Right renal cortex interstitium (tissue), 3 donors: ENCODE measurements at places on chromosomes 5 and 9. TPM values are rescaled to one million over a fixed set of nuclear protein-coding genes. Genes with fewer than 3 reads are reported as not detected.

DNA sequence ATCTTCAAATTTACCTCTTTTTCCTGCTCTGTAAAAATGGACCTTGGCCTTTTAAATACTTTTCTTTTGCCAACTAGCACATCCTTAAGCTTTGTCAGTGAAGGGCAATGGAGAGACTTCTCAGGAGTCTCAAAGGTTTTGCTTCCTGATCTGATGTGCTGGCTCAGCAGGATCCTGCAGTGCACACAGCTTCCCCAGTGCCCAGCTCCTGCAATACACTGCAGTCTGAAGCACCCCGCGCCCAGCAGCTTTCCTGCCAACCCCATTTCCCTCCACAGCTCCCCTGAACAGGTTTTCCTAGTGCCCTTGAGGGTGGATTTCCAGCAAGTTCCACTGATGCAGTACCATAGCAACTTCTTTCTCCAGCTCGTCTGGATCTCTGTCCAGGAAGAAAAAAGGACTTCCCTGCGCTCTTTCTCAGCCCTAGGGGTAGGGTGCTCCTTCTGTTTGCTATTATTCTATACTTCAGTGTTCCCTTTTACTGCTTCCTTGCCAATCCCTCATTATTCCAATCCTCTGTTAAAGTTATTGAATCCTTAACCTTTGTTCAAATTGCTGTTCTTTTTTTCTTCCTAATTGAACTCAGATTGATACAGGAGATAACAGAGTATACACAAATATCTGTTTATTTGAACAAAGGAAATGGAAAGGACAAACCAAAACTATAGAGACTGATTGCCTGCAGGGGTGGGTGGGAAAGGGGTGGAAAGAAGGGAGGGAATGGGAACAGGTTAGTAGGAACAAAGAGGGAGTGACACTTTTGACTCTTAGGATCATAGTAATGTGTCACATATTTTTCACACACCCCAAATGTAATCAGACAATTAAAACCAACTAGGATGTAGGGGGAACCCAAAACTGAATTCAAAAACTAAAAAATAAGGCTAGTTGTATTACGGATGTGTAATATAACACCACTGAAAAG lies 8.5 kb downstream of the SNAPC3 start:
- DNase-seq: no peak

SCGB3A2 gene
- polyA plus RNA-seq: not detected

- DNase-seq: no peak
These were observed 71.5 kb upstream of the PALM2AKAP2 start for GRCh38 chr9:109708451-109708945.

GRCh38 chr9:14428781-14429230 lies 114.9 kb upstream of the NFIB start:
- no peak for DNase-seq

ANXA2R gene
- polyA plus RNA-seq: 1.2 TPM

- DNase-seq: no peak
These were observed 5.7 kb downstream of the FIBCD1 start for GRCh38 chr9:130933114-130934046.

DNA sequence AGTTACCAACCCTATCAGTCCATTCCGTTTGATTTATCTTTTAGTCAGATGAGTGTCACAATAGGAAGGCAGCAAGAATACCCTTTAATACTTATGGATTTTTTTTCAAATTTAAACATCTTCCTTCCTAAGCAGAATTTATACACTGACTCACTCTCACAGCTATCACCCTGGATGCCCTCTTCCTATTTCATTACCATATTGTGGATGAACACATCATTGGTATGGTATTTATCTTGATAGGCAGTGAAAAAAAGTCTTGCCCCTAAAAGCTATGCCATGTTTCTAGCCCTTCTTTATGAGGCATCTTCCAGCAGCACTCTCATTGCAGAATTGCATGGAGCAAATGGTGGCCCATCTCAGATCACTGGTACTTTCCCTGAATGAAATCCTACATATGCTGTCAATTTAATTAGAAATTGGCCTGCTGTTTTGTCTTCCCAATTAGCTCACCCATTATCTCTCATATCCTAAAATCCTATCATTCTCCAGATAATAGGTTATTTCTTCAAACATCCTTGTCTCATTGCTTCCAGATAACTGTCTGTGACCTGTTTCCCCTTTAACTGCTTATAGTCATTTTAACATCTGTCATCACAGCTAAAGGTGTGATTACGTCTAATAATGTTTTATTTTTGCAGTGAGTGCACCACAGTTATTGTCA lies 433.5 kb upstream of the POU5F2 start:
- DNase-seq: no peak

DNA sequence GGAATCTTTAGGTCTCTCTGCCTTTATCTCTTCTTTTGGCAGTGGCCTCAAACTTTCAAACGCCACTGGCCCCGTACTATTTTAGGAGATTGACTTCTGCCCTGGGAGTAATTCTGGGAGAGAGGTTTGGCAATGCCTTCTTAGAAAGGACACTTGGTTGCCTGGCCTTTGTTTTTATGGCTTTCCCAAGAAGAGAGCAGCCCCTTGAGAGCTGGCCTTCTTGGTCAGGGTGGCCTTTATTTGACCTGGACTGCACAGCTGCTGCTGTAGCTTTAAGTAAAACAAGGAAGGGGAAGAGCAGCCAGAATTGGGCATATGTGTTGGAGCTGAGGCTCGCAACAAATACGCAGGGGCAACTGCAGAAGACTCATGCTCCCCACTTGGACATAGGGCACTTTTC lies 60.8 kb downstream of the PTPN3 start:
- DNase-seq: no peak

- no peak for DNase-seq
These were observed 477.4 kb upstream of the ADAMTS16 start for GRCh38 chr5:4662756-4663155.

MEF2C gene
- polyA plus RNA-seq: 46.4 TPM

GRCh38 chr5:1734271-1734907 lies 65.2 kb downstream of the MRPL36 start:
- DNase-seq: no peak

- no peak for DNase-seq
These were observed 67.5 kb upstream of the CKMT2 start for GRCh38 chr5:81165493-81166119.

- DNase-seq: no peak
These were observed 7.6 kb upstream of the GRPEL2 start for GRCh38 chr5:149337736-149338135.

- no peak for DNase-seq
These were observed 29.9 kb upstream of the ZSWIM6 start for GRCh38 chr5:61302200-61302563.

DNA sequence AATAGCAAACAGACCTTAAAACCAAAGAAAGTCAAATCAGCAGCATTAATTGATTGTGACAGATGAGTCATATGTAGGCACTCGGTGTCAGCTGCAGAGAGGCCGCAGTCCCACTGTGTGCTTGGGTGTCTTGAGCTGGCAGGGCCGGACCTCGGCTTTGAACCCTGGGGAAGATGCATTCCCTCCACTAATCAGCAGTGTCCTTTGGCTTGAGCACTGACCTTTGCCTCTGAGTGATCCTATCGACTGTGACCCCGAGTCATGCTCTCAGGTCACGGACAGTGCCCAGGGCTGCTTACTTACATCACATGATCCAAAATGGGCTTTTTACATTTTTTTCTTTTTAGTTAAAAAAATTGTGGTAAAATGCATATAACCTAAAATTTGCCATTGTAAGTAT lies 188.7 kb downstream of the GADD45G start:
- DNase-seq: no peak

DNA sequence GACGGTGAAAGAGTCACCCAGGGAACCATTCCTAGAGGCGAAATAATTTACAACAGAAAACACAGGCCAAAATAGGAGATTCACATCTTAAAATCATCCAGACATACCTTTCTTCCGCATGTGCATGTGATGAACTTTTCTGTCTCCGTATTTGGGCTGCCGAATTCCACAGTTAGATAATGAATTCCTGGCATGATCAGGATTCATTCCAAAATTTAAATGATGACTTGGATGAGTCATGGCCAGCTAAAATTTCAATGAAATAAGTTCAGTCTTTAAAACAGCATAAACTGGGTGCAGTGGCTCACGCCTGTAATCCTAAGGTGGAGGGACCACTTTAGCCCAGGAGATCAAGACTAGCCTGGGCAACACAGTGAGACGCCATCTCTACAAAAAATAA lies 82.7 kb downstream of the DROSHA start:
- no peak for DNase-seq

DNA sequence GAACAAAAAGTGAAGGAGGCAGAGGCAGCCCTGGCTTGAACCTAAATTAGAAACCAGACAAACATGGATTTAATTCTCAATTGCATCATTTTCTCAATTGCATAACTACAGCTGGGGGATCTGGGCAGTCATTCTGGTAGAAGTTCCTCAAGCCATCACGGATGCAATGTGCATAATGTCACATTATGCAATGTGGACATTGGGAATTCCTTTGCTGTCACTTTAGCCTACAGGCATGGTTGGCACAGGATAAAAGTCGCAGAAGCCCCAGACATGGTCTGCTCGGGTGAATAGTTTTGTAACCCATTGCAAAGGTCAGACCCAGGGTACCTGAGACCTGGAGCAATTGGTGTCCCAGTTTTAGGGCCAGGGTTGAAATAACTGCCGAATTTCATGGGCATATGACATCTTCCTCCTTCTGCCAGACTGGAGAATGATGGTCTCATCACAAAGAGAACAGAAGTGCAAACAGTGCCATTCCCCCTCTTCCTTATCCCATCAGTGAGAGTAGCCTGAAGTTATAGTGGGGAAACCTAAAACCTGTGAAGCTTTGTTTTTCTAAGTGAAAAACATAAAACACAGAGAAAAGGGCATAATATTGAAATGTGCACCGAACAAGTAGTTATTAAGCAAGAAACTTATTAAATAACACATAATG lies 290.8 kb downstream of the MSX2 start:
- DNase-seq: no peak

DNA sequence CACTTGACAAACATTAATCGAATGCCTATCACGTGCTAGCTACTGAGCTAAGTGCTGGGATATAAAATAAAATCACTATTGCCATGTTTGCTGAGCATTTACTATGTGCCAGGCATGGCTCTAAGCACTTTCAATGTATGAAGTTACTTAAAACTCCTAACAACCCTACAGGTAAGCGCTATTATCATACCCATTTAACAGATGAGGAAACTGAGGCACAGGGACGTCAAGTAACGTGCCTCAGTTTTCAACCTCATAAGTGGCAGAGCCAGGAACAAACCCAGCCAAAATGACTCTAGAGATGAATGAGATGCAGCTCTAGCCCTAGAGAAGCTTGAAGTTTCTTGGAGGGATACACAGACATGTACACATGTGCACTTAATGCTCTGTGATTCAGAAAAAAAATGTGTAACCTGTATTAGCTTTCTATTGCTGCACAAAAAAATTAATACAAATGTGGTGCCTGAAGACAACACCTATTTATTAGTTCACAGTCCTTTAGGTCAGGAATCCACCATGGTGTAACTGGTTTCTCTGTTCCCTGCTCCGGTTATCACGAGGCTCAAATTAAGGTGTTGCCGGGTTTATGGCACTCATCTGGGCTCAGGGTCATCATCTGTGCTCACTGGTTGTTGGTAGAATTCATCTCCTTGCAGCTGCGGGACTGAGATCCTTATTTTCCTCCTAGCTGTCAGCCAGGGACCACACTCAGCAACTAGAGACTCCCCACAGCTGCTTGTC lies 33.7 kb downstream of the TTLL11 start:
- no peak for DNase-seq

DNA sequence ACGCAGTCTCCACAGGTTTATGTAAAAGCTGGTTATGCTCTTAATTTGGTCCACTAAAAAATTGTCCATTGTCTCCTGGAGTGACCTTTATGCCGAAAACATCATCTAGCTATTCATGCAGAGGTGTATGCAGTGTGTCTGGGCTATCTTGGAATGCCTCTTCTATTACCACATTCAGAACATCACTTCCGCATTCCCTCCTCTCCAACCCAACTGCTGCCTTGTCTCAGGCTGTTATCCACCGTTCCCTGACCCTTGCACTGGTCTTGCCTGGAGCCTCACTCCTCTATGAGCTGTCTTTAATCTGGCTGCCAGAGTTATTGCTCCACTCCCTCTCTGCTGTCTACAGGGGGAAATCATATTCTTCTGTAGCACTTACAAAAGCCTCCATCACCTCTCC lies 214.1 kb upstream of the ANKRD55 start:
- DNase-seq: no peak

- no peak for DNase-seq
These were observed 148.4 kb upstream of the PAPPA start for GRCh38 chr9:116005205-116005604.

- DNase-seq: no peak
These were observed 4.6 kb upstream of the ANP32B start for GRCh38 chr9:97978371-97979130.

ZNF300 gene
- 46.6 TPM for polyA plus RNA-seq

DNA sequence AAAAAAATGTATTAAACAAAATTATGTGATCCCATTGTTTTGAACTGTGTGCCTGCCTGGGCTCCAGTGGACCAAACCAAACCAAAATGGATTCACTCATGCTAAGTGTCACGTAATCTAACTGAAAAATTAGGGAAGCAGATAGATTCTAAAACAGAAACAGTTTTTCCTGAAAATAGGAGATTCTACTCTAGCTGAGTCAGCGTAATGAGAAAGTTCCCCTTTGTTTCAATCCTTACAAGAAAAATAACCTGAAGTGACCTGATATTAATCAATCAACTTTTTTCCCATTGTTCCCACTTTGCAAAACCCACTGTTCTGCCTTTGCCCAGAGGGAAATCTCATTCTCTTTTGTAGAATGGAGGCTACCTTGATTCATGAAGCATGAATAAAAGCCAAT lies 682.4 kb upstream of the CDH10 start:
- DNase-seq: no peak

DNA sequence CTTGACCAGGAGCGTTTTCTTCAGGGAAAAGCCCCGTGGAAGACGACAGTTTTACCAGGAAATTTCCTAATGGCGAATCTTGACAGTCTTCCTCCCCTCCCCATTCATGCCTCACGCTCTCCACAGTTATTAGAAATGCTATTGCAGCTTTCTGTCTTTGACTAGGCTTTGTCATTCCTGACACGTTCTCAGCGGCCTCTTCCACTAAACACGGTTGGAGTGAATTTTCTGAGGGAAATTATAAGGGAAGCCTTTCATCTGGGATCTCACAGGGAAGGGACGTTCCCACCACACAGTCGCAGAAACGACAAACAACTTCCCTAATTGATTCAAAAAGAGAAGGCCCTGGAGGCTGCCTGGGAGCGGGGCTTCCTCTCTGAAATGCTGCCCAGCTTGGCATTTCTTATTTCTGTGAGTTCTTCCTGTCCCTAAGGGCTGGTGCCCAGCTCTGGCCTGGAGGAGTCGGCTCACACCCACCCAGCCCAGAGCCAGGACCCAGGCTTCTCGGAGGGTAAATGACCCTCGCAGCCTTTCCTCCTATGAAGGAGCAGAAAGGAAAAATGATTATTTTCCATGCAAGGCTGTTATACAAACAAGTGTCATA lies 57.1 kb upstream of the PPP1R26 start:
- DNase-seq: no peak

- DNase-seq: no peak
These were observed 30.8 kb downstream of the ARHGAP26 start for GRCh38 chr5:142800776-142801494.
